ENCODE measurements at places on chromosomes 11 and 22.

DNA sequence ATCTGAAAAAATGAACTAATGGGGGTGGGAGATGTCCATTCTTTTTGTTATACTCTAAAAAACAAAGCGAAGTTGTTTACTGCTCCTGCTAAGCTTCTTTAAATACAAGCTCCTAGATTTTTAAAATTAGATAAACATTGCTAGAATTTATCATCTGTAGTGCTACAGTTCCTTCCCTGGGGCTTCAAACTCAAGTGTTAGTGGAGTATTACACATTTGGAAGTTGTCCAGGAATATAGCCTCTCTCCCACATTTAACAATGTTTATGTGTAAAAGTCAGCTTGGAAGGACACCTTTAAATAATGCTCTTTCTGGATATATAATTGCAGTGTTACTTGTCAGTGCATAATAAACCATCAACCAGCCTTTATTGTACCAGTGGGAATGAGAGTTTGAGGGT is 155.5 kb downstream of the SPON1 start:
- no peak for DNase-seq

DNA sequence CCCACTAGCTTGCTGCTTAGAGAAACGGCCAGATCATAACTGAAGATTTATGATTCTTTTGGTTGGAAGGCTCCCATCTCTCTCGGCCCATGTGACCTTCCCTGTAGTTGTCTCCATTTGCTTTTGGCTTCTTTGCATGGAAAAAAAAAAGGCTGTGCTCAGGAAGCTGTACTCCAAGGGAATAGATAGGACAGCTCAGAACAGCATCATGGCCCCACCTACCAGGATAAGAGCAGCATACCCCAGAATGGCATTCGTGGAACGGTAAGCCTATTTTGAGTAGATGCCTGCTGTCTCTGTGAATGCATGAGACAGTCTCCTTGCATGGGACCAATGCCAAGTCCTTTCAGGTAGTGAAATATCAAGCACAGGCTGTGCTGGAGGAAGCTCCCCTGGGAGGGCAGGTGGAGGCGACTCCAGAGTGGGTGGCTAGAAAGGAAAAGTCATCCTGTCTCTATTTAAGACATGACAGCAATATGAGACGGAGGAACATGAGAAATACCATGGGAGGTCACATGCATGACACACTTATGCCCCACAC is 94.1 kb upstream of the AMOTL1 start:
- DNase-seq = no peak

- no peak for DNase-seq
Measured at GRCh38 chr22:47030143-47030661, 267.8 kb downstream of the TBC1D22A start.

DNA sequence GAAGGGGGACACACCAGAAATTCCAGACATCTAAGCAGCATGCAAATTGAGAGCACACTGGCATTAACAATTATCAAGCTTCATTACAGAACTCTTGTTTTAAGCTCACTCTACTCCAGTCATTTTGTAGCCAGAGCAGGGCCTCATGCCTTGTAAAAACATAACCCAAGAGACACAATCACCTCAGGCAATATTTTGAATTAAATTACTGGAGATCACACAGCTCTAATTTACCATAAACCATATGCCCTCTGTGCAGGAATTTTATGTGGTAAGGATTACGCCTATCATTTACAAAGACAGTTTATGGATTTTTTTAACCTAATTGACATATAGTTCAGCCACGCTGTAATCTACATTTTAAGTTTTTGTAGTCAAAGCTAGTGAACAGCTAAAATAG is 414.1 kb upstream of the DDI1 start:
- DNase-seq = no peak

GRCh38 chr22:39773976-39774539 is 119.5 kb downstream of the ENTHD1 start:
- no peak for DNase-seq

- DNase-seq = no peak
Measured at GRCh38 chr11:57330029-57330428, 5.3 kb upstream of the TNKS1BP1 start.

DNA sequence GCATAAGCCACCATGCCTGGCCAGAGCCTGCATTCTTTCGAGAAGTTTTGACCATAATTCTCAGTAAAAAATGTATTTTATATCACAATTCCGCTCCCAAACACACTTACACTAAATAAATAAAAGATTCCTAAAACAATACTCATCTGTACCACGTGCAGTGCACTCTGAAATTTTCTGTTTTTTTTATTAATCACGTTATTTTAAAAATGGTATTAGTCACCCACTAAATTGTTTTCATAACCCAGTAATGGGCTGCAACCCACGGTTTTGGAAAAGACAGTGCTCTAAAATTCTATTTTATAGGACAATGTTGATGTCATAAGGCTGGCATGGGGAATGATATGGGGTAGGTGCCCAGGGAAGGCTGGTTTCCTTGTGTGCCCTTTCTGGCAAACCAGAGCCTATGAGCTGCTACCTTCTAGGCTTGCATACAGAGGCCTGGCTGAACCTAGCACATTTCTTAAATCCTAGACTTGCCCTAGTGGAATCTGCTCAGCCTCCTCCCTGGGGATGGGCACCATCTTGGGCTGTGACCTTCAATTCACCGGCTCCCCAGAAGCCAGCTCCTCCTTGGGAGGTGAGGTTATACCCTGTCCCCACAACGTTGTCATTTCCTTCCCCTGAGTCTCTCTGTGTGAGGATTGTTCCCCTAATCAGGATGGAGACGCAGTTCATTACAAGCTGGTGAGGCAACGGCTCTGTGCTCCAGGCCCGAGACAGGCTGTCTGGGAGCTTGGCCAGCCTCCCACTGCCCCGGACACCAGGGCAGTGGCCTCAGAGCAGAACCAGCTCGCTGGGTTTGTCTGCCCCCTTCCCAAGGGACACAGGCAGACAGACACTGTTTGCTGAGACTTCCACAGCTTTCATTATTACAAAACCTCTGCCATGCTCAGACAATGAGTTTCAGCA is 116.5 kb upstream of the NAV2 start:
- no peak for DNase-seq

DNA sequence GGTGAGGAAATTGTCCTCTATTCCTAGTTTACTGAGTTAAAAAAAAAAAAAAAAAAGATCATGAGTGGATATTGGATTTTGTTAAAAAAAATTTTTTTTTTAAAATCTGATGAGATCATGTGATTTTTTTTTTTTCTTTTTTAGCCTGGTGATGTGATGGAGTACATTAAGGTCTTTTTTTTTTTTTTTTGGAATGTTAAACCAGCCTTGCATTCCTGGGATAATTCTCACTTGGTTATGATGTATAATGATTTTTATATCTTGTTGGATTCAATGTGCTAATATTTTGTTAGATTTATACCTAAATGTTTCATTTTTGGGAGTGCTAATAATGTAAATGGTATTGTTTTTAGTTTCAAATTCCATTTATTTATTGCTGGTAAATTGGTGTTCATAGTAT is 43.3 kb downstream of the DDX10 start:
- DNase-seq = no peak

GRCh38 chr22:39773503-39773902 is 120.1 kb downstream of the ENTHD1 start:
- no peak for DNase-seq

DNA sequence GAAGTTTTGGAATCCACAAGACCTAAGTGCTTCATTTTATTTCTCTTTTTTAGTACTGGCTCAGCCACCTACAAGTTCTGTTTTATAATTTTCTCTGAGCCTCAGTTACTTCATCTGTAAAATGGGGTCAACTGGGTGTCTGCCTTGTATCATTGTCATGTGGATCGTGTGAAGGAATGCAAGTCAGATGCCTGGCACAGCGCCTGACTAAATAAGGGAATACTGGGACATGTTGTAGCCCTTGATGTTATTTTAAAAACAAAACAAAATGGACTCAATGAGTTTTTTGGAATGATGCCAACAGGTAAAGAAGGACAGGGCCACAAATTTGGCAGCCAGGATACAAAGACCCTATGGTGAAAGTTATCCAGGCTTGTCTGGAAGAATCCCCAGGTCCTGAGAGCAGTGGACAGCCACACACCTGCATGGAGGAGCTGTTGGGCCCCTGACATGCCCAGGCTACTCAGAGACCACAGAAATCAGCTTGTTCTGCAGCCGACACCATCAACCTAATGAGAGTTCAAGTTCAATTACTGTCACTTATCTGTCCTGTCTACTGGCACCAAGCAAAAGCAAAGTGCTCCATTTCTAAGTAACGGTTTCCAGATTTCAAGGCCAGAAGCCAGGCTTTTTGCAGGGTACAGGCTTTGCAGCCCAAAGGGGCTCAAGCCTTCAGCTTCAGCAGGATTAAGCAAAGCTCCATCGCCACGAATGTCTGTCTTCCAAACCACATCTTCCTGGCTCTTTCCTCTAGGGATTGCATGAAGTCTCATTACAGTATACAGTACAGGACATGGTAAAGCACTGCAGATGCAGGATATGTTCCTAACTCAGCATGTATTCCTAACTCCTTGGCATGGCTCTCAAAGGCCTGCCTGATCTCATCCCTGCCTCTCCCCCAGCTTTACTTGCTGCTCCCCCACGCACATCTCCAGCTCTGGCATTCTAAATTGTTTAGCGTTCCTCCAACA is 18.4 kb downstream of the DKK3 start:
- no peak for DNase-seq

GRCh38 chr11:117479372-117479771 is 151.7 kb downstream of the CEP164 start:
- DNase-seq = no peak

DNA sequence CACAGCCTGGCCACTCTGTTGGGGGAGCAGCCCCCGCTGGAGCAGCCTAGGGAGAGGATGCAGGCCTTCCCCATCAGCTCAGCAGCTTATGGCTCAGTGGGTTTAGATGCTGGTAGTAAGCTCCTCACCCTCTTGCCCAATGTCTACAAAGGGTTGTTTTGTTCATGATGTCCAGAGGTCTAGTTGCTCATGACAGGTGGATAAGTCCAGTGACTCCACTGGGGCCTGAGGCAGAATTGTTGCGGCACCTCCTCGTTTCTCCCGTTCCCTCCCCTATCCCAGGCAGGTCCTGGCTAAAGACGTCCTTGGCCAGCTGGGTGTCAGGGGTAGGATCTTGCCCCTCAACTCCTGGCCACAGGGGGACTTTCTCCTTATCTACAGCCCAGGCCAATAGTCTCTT is 233.5 kb upstream of the B3GAT1 start:
- DNase-seq = no peak

DNA sequence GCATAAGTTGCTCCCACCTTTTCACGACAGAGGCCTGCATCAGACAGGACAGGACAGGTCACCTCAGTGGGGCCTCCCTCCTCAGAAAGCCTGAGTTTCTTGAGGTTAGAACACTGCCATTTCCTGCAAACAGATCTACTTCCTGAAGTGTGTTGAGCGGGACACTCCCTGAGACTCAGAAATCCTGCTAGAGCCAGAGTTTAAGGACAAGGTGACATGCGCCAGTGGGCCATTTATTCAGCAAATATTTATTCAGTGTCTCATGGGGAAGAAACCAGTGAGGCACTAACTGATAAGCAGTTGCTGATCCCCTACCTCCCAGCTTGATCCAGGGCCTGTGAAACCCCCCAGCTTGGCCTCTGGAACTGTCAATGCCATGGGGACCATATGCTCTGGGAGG is 454.6 kb downstream of the SOX6 start:
- no peak for DNase-seq

DNA sequence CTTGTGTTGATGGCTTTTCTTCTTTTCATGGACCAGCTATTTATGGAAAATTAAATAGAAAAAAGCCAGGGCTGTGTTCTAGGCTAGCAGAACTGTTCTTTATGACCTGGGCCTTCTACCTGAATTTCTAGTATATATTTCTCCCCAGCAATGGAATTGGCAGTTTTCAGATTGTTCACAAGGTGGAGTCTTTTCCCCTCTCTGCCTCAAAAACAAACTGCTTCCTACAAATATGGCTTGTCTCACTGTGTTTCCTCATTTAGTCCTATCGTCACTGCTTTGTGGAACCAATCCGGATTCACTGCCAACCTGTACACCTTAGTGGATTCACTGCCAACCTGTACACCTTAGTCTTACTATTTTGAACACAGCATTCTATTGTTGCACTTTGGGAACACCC is 5.0 kb upstream of the APOL5 start:
- no peak for DNase-seq

DNA sequence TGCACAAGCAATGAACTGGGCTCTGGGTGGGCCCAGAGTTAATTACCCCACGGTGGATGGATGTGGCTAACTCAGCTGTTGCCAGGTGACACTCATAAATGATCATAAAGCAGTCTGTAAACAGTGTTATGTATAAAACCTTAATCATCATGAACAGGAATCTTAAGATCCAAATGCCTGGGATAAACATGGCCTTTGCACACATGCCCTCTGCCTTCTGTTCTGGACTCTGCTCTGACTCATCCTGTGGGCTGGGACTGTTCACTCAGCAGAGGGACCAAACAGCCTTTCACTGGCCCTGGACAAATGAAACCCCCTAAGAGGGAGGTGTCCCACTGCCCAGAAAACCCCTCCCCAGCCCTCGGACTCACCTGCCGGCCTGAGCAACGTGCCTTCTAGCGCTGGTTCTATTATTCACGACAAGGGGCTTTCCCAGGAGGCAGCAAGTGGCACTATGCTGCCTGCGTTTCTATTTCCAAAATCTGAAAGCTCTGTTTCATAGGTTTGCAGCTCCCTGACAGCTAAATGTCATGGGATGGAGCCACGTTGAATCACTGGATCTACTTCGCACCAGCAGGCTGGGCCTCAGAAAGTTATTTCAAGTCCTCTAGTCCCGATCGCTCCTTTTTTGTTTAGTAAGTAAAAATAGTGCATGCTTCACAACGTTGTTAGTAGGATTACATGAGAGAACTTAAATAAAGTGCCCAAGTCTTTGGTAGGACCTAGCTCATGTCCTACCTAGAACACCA is 53.0 kb downstream of the LARGE1 start:
- no peak for DNase-seq

- DNase-seq = no peak
Measured at GRCh38 chr11:128367573-128367972, 219.8 kb downstream of the ETS1 start.

DNA sequence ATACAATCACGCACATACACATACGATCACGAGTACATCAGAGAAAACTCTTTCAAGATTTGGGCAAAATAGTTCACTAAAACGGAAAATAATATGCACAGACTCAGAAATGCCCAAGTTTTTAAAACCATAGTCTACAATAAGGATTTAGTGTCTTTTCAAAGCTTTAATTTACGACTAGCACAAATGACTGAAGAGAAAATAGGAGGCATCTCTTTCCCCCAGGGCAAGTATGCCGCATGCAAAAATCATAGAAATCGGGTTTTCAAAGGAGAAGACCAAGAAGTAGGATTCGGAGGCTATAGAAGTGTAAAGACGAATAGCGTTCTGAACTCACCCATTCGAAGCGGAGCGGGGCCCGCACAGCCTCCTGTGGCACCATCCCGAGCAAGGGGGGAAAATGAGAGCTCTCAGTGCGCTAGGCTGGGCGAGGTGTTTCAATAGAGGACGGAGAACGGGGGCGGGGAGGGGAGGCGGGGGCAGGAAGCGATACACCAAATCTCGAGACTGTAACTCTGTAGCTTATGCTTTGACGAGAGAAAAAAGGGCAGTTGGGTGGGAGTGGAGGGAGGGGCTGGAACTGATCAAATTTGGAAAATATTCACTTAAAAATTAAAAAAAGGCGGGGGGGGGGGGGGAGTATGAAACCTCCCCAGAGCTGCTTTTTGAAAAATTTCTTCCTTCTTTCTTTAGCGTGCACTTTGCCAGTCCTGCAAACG is 15.8 kb downstream of the BLID start:
- DNase-seq = no peak

Measured in activated gamma-delta T cell (primary cell).